ENCODE measurements at places on chromosomes 6 and 20.

DNA sequence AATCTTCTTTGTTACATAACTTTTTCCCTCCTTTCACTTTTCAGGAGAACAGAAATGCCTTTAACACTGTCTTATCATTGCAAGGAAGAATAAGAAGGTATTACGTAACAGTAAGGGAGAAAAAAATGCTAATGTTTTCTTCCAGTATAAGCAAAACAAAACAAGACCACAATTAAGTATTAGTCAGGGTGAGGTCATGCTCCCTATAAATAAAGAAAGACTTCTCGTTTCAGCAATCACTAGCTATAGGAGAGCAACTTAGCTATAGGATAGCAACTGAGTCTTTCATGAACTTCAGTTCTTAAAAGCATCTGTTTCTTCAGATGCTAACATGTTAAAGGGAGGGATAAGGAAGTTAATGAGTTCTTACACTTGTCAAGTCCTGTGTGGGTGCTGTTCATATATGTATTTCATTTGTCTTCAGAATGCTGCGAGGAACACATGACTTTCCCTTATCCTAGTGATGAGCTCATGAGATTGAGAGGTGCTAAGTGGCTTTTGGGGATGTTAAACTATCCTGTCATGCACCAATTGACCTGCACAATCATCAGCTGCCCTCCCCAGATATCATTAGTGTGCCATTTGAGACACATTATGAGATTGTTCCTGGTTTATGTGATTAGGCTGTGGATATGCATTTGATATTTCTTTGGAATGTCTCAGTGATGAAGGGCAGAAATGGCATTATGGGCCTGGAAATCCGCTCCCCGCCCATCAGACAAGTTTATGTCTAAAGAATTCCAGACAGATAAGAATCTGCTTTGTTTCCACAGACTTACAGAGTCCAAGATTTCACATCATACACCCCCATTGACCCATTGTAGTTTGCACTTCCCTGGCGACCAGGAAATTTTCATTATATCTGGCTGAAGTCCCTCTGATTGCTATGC, 37.5 kb downstream of the LAMA4 start:
- no peak for DNase-seq

GRCh38 chr20:62800314-62801259, 4.0 kb upstream of the OGFR start:
- DNase-seq = no peak

DNA sequence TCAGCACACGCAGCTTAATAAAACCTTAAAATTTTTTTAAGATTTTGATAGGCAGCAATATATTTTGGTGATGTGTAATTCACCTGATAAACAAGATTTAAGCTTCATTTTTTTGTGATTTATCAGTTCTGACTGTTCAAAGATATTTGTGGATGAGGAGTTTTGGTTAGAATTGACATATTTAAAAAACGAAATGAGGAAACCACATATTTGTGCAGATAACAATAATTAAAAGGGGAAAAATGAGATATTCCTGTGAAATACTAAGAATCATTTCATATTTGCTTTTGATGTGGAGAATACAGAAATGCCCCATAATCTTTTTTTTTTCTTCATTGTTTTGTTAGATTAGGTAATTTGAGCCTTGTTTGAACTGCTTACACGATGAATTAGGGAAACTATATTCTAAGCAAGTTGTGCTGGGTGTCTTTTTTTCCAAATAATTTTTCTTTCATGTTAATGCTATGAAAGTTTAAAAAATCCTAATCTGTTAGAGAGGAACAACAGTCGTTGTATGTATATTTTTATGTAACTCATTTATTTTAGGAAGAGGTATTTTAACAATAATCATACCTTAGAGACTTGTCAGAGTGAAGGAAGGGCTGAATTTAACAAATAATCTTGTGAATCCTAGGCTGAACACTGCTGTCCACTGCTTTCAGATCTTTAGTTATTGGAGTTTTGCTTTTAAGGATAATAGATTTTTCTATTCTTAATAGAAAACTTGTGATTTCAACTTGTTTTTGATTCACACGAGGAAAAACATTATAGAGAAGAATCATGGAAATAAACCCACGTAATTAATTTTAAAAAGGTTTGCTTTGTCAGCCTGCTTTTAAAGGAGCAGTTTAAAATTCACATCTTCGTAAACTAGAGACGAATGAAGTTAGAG, 4.0 kb downstream of the ARID1B start:
- DNase-seq = no peak

- no peak for DNase-seq
These were observed 658 bp downstream of the CUL7 start for GRCh38 chr6:43052842-43053544.

- peak; percentile 46 for DNase-seq
These were observed 77.6 kb upstream of the RGS17 start for GRCh38 chr6:153208706-153209105.

- no peak for DNase-seq
These were observed 27.1 kb upstream of the BEND6 start for GRCh38 chr6:56927538-56928453.

DNA sequence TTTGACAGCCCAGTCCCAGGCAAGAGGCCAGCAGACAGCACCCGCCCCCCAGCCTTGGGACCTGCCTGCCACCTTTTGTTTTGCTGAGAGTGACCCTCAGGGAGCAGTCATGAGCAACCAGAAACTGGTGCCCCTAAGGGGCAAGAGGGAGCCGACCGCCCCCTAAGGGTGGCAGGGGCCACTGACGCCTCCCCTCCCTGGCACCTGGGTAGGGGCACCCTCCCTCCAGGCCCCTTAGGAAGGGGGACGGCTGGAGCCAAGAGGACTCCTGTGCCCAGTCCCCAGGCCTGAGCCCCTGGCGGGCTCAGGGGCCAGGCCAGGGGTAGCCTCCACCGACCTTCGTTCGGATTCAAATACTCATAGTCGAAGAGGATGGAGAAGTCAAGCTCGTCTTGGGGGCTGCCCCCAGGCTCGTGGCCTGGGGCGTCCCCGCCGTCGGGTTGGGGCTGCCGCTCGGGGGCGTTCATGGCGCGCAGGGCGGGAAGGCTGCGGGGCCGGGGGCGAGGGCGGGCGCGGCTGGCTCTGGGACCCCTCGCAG, 417 bp downstream of the NFATC2 start:
- no peak for DNase-seq

DNA sequence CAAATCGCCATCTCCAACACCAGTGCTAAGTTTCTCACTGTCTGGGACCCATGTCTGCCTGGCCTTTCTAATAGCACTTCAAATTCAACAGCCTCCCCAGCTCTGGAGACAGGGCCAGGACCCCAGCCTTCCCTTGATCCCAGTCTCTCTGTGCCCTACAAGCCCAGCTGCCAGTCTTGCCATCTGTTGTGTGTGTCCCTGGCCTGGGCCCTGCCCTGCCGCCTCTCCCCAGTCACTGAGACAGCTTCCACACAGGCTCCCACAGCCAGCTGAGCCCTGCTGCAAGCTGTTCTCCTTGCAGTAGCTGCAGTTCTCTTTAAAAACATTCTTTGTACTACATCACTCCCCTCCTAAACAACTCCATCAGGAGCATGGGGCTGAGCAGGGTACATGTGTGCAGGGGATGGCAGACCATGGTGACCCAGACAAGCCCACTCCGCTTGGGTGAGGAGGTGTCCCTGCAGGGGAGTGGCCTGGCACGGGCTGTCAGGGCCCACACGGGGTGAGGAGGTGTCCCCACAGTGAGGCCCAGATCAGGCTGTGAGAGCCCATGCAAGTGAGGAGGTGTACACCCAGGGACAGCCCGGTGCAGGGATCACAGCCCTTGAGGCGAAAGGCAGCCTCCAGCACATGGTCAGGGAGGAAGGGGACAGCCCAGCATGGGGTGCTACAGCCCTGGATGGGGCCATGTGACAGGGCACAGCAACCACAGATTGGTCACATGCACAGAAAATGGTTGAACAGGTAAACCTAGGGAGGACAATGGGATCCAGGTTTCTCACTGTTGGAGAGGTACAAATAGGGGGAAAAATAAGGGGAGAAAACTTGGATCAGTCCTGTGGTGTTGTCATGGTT, 16.2 kb downstream of the CST7 start:
- no peak for DNase-seq

GRCh38 chr6:29131691-29132090, 23.8 kb downstream of the OR2J3 start:
- no peak for DNase-seq

DNA sequence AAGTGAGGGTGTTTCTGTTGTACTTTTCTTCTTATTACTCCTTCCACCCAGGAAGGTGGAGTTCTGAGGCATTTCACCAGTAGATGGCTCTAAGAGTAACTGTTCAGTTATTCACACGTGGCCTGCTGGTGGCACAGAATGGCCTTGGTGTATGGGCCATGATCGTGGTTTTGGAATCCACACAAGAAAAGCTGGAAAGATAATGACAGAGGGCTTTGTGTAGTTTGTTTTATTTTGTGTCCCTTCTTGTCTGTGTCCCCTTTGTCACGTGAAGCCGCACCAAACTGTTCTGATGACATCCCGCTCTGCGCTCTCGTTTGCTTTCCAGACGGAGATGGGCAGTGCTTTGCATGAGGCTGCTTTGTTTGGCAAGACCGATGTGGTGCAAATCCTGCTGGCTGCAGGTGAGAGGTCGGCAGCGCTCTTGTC, 93.4 kb downstream of the ANKS1A start:
- DNase-seq = no peak

GRCh38 chr6:41939848-41940758, 1.5 kb downstream of the CCND3 start:
- no peak for DNase-seq

DNA sequence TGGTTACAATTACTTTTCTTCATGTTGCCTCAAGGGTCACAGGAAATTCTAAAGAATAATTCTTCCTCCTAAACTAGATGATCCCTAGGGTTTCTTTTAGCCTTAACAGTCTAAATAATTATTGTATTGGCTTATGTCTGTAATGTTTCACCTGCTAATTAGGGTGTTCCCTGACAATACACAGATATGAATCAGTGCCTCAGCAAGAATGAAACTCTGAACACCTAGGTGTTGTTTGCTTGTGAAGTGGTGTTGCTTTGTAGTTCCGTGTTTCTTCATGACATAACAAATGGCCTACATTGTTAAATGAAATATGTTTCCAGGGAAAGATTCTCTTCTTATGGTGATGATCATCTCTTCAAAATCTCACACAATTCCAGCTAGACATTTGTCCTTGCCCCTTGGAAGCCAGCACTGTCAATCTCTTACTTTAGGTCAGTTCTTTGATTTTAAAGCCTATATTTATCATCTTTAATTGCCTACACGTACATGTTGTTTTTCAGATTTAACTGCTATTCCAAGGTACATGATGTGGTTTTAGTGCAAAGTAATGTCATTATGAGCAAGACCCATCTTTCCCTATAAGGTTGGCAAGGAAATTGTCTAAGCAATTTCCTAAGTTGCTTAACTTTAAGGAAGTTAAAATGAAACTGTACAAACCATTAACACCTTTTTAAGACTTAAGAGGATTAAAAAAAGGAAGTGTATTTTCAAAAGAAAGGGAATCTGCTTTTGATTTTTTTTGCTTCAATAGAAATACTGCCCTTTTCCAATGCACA, 111.9 kb downstream of the TBC1D7 start:
- no peak for DNase-seq

DNA sequence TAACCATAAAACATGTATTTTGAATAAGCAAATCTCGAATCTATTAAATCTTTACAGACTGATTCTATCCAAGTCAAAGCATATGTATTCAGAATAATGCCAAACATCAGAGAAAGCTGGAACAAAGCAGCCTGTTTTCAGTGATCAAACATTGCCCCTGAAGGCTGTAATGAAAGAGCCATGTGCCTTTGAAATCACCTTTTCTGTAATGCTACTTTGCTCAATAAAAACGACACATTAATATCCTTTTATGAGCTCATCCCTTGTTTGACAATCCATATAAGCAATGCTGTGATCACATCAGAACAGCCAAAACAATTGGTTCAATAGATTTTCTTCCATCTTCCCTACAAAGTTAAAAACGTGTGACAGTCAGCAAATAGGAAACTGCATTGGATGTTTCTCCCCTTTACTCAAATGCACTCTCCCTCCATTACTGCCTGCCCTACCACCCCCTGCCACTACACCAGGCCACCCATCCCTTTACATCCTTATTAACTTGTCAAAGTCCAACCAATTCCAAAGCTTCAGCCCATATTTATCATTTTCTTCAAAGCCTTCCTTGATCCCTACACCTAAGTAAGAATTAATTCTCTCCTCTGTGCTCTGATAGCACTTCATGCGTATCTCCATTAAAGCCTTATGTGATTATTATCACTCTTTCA, 42.0 kb downstream of the THEMIS start:
- no peak for DNase-seq

GRCh38 chr6:42727627-42728026, 5.2 kb upstream of the PRPH2 start:
- peak; percentile 52 for DNase-seq

DNA sequence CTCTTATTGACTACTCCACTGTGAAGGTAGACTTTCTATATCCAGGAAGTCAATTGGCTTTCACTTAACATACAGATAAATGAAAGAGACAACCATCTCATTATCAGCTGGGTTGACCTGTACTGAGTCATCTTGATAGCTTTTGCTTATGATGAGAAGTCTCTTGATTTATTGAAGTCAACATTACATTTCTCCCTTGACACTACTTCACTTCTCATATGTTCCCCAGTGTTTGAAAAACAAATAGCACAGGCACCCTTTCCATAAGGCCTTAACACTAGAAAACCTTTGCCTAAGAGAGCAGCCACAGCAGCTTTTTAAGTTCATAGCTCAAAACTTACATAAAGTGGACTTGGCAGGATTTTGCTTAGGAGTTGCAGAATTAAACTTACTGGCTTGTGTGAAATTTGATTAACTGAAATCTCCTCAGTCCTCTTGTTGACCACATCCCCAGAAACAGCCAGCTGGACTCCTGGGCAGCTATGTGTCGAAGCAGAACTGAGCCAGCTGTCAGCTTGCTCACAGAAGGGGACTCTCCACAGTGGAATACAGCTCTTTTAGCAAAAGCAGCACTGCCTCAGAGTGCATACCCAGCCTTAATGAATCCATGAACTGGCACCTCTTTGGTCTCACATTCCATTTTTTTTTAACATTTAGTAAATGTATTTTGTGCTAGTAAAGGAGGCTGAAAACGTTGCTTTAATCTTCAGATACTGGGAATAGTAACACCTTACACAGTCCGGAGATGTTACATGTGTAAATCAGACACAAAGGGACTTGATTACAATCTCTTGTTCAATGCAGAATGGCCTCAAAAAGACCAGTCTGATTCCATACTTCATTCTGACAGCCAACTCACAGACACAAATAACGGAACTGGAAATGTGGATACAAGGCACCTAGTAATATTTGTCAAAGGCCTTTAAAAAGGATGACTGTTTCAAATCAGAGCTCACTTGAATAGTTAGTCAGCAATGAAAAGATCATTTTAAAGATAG, 1532.7 kb downstream of the HACE1 start:
- no peak for DNase-seq

GRCh38 chr6:84013931-84014330, 19.6 kb upstream of the MRAP2 start:
- no peak for DNase-seq

- DNase-seq = no peak
These were observed 50.0 kb downstream of the SYNDIG1 start for GRCh38 chr20:24519476-24519875.

DNA sequence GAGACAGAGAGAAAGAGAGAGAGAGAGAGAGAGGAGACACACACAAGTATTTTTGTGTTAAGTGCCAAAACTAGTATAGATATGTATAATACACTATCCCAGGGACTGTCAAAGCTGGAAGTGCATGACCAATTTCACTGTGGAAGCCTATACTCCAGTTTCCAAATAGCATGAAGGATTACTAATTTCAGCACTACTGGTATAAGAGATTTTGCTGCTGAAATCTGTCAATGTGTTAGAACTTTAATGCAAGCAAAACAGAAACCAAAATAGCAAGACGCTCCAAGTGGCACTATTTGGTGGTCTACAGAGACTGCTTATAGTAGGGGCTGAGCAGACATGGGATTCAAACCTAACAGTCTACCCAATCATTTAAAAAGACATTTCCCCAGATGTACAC, 284.8 kb downstream of the BTBD9 start:
- DNase-seq = no peak

Data from Right ventricle myocardium superior (tissue), 1 donor.